ENCODE measurements at places on chromosomes 2 and 18.

- peak; percentile 28 for DNase-seq
Observed at GRCh38 chr18:77702686-77703085, 453.0 kb downstream of the GALR1 start.

DNA sequence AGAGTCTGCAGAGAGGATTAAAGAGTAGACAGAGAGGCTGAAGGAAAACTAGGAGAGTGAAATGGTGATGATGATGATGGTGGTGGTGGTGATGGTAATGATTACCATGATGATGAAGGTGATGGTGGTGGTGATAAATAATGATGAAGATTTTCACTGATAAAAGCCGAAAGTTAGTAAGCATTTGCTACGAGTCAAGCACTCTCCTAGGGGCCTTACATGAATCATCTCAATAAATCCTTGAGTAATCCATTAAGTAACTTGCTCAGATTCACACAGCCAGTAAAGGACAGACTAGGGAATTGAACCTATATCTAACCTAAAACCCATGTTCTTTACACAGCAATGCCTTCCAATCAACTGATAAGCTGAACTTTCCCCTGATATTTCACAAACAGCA, 106.7 kb upstream of the PGAP1 start:
- DNase-seq: no peak

GRCh38 chr2:56184500-56185011, 766 bp downstream of the CCDC85A start:
- no peak for DNase-seq

DNA sequence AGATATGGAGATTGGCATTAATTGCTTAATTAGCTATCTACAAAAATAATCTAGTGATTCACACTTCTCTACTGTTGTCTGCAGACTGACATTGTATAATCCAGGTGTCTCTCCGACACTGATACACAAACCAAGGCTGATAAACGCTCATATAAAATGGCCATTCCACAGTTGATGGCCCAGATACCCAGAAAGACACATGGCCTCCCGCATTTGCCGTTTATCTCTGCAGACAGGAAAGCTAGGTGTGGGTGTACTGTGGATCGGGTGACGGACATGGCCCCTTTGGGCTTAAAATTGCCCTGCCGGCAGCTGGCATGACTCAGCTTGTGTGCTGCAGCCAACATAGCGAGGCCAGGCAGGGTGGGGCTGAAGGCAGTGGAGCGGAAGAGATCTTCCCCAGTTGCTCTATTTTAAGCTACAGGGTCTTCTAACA, 18.5 kb downstream of the PMAIP1 start:
- peak; percentile 74 for DNase-seq

GRCh38 chr18:46402396-46402795, 254.6 kb downstream of the LOXHD1 start:
- no peak for DNase-seq

- DNase-seq: no peak
Observed at GRCh38 chr2:19762959-19763605, 138.7 kb downstream of the TTC32 start.

DNA sequence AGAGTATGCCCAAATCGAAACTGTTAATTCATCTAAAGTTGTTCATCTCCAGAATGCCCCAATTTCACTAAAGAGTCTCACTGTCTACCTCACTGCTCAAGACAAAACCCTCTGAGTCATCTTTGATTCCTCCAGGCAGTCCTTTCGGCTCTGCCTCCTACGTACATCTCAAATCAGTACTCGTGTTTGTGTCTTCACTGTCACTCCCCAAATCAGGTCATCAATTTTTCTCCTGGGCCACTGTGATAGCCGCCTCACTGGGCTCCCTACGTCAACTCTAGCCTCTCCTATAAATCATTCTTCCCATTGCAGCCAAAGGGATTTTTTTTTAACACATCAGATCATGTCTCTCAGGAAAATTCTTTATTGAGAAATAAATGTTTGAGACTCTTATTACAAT, 42.1 kb upstream of the TTC39C start:
- no peak for DNase-seq

GRCh38 chr18:395456-396250, 104.8 kb downstream of the COLEC12 start:
- peak; percentile 66 for DNase-seq

- no peak for DNase-seq
Observed at GRCh38 chr2:172783165-172783898, 47.7 kb downstream of the RAPGEF4 start.

GRCh38 chr2:60317034-60317386, 236.4 kb downstream of the BCL11A start:
- no peak for DNase-seq

DNA sequence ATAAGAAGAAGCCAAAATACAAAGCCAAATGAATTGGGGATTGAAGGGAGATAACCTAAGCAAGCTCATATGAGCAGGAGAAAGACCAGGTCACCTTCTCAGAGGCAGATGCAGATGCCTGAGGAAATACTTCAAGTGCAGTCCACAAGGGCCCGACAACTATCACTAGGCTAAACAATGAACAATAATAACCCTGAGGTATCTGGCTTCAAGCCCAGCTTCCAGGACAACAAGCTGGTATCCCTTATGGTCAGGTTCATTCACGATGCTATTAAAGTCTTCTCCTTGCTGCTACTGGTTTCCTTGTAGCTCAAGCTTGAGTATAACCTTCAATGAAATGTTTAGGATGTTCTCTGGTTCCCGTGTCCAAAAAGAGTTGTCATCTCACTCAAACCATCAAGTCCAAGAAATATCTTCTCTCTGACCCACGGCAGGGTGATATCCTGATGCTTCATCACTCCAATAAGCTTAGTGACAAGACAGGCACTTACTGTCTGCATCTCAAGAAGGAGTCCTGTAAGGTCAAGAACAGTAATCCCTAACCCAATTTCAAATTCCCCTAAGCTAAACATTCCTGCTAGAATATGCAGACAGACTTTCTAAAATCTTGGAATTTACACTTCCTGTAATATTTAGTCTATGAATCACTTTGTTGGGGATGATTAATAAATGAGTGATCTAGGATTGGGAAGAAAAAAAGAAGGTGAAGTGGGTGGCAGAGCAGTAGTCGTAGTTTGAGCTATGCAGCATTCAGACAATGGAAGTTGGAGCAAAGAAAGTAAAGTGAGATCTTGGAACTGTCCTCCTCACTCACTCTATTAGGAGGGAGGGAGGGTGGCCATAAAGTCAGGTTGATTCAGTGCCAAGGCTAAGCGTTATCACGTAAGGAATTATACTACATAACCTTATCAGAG, 33.1 kb downstream of the CHN1 start:
- DNase-seq: peak; percentile 30

- no peak for DNase-seq
Observed at GRCh38 chr2:213959589-213959988, 451.3 kb upstream of the VWC2L start.

Measured in BE2C (cell line).